ENCODE measurements at places on chromosomes 3 and 15.

DNA sequence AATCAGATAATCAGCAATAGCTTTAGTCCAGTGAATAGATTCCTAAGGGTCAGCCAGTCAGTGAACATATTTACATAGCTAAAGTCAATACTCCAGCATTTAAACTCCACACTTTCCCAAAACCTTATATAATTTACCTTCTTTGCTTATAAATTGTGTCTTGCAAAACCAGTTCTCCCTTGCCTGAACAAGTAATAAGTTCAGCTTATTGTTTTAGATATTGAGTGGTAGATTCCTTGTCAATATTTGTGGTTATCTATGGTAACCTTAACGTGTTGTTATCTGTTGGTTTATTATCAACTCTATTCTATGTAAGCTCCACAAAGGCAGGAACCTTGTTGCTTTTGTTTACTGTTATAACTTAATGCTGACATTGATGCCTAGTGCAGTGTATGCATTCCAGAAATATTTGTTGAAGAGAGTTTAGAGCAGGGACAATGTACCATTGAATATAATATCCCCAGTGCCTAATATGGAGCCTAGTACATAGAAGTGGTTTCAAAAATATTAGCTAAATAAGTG lies 24.0 kb downstream of the PLSCR5 start:
- DNase-seq: no peak

GRCh38 chr3:194707147-194707540 lies 21.5 kb downstream of the FAM43A start:
- no peak for DNase-seq

DNA sequence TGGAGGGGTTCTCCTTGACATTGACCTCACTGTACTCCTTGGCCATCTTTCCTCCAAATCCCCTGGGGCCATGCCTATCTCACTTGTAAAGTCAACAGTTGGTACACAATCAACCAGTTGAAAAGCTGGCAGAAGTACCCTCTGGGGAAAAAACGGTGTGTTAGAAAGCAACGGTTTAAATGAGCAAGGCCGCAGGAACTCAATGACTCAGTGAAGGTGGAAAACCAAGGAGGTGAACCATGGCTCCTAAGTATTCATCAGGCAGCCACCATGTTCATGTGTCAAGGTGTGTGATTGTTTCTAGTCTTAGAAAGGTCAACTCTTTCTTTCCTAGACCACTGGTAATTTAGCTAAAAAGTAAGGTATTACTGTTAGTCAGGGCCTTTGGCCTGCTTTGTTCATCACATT lies 130.9 kb upstream of the SATB1 start:
- DNase-seq: no peak

DNA sequence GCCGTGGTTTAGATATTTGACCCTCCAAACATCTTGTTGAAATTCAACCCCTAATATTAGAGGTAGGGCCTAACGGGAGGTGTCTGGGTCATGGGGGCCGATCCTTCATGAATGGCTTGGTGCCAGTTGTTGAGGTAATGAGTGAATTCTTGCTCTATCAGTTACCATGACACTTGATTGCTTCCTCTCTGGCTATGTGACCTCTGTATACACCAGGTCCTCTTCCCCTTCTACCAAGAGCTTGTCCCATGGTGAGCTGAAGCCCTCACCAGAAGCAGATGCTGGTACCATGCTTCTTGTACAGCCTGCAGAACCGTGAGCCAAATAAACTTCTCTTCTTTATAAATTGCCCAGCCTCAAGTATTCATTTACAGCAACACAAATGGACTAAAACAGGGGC lies 41.8 kb upstream of the TIPARP start:
- DNase-seq: no peak

DNA sequence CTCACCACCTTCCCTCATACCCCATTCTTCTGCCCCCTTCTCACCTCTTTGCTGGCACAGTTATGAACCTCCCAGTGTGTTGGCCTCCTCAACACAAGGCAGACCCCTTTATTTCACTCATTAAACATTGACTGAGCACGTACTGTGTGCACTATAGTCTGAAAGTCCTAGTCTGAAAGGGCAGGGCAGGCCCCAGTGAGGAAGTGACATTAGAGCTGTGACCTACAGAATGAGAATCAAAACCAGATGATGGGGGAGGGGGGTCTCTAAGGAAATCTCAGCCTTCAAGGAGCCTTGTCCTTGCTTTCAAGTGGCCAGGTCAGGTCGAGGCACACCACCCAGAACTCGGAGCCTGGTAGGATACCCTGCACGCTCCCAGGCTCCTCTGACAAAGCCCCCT lies 3.5 kb downstream of the SLC28A1 start:
- no peak for DNase-seq

- no peak for DNase-seq
Measured at GRCh38 chr3:63278171-63279004, at the start of gene SYNPR. TSS of gene SYNPR (plus strand) at chr3:63278308.

DNA sequence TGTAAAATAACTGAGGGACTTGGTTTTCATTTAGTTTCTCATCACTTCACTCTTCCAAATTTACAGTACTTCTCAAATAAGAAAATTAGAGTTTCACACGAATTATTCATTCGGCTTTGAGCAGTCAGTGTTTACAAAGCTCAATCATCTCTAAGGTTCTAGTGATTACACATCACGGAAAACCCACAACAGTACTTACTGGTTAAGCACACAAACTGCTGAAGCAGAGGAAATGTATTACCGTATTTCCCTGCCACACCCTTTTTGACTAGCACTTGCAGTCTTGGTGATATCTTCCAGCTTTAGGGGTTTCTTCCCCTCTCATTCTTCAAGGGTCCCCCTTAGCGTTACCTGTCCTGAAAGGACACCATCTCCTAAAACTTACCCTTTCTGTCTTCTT lies 164.8 kb upstream of the CDIN1 start:
- no peak for DNase-seq

DNA sequence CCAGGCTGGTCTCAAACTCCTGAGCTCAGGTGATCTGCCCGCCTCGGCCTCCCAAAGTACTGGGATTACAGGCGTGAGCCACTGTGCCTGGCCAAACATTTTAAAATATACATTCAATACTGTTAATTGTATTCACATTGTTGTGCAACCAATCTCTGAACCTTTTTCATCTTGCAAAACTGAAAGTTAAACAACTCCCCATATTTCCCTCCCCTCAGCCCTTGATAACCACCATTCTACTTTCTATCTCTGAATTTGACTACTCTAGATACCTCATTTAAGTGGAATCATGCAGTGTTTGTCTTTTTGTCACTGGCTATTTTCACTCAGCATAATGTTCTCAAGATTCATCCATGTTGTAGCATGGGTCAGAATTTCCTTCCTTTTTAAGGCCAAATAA lies 30.0 kb downstream of the HMCES start:
- DNase-seq: no peak

DNA sequence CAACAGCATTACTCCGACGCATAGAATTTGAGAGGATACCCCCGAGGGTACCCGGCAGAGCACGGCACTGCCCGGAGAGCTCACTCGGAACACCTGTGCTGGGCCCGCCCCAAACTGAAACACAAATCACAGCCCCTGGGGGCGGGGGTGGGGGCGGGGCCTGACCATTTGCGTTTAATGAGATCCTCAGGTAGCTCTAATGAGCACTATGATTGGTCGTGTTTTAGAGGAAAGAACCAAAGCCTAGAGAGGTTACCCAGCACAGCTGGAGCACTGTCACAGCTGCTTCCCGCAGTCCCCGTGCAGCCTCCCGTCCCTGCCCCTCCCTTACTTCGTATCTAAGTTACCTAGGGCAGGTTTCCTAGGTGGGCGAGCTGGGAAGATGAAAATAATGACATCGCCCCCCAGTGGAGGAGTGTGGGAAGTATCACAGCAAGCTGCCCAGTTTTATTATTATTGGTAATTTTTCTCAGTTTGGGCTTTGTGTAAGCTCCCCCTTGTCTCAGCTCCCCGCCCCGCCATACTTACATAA lies 187.1 kb downstream of the PDE8A start:
- no peak for DNase-seq

DNA sequence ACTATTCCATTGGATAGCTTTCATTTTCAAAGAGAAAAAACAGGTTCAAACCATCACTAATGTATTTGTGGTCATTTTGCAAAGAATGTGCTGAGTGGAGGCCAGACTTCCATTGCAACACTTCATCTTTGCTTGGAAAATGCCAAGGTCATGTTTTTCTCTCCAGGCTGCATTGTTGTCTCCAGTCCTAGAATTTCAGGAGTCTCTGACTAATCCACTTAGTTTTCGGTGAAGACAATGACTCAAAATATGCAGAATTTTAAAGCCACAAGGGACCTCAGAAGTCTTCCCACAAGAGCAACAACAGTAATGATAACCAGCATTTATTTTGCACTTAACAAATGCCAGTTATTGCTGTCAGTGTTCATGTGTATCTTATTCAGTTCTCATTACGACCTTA lies 277.0 kb downstream of the RYR3 start:
- DNase-seq: peak; percentile 79

- peak; percentile 21 for DNase-seq
Measured at GRCh38 chr3:27360113-27361078, 8.8 kb downstream of the NEK10 start.

- peak; percentile 4 for DNase-seq
Measured at GRCh38 chr3:178671791-178672190, 135.6 kb downstream of the KCNMB2 start.

- no peak for DNase-seq
Measured at GRCh38 chr3:156899951-156900350, 73.8 kb downstream of the LEKR1 start.

DNA sequence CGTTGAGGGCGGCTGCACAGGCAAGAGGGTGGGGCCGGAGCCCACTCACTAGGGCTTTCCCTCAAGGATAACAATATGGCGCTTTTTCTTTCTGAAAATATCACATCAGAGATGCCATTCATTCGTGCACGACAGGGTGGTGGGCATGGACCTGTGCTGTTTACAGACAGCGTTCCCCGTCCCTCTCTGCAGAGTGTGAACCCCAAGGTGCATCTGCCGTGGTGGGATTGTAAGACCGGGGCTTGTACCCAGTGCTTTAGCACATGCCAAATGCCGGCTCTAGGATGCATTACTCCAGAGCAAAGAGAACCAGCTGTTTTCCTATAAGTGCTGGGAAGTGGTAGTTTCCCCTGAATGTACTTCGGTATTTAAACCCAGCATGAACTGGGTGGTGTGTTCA lies 37.0 kb downstream of the CHDH start:
- no peak for DNase-seq

Data from fibroblast of gingiva (primary cell).